ENCODE measurements at places on chromosomes 7 and 10.

DNA sequence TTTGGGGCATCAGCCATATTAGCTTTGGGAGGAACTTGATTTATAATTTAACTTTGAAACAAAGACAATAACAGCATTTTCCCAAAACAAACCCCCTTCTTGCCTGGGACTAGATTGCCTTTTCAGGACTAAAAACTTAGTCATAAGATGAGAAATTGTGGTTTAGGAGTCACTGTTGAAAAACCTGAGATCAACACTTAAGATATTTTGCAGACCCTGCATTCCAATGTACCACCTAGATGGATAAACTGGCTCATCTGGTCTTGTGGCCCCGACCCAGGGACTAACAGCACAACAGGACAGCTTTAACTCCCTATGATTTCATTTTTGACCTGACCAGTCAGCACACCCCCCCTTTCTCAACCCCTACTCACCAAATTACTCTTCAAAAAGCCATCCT is 1165.4 kb downstream of the XPNPEP1 start:
- no peak for DNase-seq

- DNase-seq: no peak
Observed at GRCh38 chr10:123301077-123301857, 147.1 kb downstream of the BUB3 start.

GRCh38 chr10:30675791-30676718 is 46.5 kb upstream of the LYZL2 start:
- no peak for DNase-seq

GRCh38 chr10:112434988-112435619 is 11.6 kb downstream of the ZDHHC6 start:
- no peak for DNase-seq

All from activated naive CD4-positive, alpha-beta T cell treated with anti-CD3 and anti-CD28 coated beads, Interleukin-2, amount 10 ng/mL, durations not matched to agents 7 days and 5 days (primary cell).